ENCODE measurements at places on chromosomes 5 and 9.

DNA sequence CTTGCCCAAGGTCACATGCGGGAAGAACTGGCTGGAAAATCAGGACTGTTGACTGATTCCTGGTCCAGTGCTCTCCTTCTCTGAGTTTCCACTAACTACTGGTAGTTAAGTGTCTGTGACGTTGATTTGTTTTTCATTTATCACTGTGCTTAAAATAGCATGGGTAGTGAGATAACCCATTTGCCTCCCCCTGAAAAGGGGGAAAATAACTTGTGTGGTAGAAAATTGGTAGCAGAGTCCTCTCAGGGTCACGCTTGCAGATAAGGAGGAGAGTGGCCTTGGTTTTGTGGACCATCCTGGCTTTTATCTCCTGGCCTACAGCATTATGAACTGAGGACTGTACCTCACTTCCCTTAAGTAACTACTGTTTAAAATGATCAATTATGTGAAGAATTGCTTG is 10.9 kb downstream of the FUBP3 start:
- no peak for DNase-seq

DNA sequence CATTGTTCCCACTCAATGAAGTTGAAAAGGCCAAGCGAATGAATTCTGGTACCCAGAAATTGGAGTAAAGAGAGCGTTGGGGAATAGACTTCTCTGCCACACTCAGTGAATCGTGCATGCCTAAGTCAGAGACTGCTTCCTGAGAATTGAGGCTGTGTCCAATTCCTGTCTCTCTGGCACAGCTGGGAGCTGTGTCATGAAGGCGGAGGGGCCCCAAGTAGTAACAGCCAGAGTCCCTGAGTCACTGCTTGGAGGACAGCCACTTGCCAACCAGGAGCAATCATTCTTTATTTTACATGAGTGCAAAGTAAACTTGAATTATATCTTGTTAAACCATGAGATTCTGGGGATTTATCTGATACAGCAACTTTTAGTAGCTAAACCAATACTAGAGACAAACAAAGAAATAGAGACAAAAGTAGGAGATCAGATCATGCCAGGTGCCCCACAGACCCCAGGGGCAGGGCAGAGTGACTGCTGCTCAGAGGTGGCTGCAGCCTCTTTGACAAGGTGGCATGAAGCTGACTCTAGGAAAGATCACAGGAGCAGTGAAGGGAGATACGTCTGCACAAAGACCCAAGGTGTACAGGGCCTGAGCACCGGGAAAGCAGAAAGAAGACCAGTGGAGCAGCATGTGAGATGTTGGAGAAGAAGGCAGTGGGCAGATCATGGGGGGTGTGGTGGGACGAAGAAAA is 246.0 kb downstream of the GADD45G start:
- DNase-seq = no peak

DNA sequence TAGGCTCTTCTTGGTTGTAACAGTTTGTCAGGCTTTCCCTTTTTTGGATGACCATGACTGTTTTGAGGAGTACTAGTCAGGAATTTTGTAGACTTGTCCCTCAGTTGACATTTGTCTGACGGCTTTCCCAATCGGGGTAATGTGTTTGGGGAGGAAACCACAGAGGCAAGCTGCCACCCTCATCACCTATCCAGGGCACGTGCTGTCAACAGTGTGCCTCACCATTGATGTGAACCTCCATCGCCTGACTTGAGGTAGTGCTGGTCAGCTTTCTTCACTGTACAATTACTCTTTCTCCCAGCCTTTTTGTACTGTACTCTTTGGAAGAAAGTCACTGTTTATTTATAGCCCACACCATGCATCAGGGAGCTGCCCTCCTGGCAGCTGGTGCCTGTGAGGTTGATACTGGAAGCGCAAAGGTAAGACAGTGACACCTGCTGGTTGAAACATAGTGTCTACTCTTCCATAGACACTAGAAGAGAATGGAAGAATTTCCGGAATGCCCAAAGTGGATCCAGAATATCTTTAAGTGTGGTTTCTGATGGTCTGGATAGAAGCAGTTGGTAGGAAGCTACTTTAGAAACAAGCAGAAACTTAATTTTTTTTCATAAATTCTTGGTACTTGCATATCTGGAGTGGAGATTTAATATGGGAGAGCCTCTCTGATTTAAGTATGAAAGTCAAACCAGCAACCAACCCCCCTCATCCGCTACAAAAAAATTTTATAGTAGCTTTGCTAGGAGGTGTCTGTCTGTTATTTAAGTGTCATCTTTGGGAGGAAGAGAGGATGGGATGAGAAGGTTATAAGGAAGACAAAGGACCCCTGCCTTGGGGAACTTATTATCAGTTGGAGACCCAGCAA is 69.3 kb downstream of the SNX30 start:
- DNase-seq = no peak

DNA sequence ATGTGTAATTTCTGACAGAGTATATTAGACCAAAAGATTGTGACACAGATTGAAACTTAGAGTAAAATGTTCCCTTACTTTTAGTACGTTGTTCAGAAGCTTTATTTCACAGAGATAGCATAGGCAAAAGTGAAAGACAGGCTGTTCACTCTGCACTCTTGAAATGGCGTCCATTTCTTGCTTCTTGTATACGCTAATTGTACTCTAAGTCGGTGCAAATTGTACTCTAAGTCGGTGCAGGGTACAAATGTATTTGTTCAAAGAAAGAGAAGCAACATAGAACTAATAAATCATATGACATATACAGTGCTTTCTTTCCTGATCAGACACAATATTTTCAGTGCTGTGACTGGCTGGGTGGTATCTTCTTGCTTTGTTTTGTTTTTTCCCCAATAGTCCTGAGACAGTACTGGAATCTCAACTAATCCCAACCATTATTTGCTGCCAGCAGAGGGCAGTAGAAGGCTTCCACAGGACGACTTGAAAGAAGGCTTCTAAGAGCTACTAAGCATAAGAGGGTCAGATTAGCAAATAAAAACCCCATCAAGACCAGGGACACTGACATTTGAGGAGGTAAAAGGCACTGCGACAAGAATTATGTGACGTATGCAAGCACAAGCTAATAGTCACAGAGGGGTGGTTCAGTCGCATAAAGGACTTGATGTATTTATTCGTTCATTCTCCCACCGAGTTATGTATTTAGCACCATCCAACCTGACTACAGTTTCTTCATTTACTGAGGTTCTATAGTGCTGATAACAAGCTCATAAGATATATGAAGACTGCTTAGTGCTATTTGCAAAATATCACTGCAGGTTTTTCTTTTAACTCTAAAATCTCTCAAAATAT is 831.8 kb downstream of the TAF11L14 start:
- DNase-seq = no peak

DNA sequence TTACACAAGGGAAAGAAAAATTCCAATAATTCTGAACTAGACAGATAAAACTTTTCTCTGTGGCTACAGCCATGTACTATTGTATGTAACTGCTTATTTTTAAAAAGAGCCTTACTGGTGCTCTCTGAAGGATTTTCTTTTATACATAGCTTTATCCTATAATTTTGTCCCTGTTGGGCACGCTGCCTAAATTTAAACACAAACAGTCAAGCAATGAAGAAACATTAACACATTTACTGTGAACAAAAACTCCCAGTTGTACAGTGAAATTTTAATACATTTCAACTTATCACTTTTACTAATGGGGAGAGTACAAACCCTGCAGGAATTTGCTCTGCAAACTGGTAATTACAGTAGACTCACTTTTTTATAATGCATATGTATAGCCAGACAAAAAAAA is 273.3 kb downstream of the BNC2 start:
- no peak for DNase-seq

- DNase-seq = no peak
Observed at GRCh38 chr5:158099571-158100105, 240.7 kb upstream of the CLINT1 start.

DNA sequence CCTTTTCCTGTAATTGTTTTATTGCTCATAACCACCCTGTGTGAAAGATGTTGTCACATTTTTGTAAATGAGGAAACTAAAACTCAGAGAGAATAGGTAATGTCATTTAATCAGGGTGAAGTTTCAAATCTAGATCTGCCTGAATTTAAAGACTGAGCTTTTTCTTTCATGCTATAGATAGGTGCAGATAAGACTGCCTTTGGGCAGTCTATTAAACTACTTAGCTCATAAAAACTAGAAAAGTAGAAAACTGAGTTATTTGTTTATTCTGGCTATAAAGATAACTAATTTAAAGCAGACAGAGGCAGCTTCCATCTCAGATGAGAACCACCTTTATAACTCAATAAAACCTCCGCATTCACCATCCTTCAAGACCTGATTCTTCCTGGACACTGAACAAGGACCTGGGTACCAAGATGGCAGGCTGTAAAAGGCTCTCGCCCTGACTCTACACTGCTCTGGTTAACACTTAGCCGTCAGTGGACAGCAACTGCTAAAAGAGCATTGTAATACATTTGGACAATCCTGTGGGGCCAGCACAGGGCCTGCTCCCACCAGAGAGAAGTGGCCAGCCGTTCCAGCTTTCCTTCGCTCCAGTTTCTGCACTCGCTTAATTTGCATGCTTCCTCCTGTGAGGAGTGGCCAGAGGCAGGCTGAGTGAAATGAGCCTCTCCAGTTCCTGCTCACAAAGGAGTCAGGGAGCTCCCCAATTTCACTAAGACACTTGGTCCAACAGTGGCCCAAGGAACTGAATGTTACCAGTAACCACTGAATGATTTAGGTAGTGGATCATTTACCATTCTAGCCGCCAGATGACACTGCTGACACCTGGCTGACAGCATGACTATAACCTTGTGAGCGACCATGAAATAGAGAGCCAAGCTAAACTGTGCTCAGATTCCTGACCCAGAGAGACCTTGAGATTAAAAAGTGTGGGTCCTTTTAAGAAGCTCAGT is 566.4 kb downstream of the EFNA5 start:
- no peak for DNase-seq

DNA sequence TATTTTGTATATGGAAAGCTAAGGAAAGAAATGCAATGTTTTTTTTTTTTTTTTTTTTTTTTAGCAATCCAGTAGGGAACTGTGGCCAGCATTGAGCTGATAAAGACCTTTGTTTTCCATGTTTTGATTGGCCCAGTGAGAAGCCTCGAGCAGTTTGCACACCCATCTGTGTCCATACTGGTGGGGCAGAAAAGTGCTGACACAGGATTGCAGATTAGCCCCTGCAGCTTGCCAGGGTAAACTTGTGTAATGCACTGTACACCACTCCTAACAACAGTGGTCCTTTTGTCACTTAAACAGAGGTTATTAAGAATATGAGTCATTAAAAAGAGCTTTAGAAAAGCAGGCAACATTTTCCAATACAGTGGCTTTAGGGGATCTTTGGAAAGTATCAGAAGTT is 132.8 kb upstream of the CDKN2B start:
- no peak for DNase-seq

DNA sequence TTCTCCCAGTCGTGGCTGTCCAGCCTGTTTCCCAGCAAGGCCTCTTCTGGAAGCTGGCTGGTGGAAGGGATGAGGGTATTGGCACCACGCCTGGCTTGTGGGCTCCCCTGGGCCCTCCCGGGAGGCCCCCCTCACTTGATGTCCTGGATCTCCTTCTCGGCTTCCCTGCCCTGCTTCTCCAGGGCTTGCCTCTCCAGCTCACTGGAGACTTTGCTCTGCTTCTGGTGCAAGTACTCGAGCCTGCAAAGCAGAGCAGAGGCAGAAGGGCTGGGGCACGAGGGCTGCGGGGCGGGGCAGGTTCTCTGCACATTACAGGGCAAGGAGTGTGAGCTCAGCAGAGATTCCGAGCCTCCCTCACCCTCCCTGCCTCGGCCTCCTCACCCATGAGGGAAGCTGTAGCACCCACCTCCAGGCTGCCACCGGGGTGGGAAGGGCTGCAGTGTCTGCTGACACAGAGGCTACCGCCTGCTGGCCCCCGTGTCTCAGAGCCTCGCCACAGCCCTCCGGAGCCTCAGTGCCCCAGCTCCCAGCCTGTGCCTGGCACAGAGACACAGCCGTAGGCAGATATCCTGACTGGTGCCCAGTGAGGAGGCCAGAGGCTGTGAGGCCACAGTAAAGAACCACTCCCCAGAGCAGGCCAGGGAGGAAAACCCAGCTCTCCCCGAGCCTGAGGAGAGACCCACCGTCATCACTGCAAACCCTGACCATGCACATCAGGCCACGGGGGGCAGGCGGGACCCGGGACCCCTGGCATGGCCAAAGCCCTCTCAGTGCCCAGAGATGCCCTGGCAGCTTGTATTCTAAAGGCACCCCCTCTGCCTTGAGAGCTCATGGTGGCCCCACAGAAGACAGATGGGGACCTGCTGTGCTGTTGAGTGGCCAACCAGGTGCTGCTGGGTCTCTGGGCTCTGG is 7.2 kb downstream of the SNAPC4 start:
- no peak for DNase-seq

DNA sequence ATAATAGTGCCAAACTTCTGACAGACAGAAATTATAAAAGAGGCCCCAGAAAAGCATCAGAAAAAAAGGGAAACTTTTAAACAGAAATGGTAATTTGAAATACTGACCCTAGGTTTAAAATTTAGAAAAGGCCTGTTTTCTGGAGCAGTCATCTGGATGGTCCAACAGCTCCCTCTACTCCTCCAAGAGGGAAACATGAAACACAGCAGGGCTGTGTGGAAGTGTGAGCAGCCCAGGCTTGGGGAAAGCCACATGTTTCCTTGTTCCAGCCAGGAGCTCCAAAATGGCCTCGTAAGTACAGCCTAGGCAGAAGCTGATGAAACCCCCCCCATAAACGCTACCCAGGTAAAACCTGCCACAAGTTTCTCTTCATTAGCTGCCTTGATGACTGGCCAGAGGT is 499.3 kb upstream of the ADAMTS16 start:
- DNase-seq = no peak

DNA sequence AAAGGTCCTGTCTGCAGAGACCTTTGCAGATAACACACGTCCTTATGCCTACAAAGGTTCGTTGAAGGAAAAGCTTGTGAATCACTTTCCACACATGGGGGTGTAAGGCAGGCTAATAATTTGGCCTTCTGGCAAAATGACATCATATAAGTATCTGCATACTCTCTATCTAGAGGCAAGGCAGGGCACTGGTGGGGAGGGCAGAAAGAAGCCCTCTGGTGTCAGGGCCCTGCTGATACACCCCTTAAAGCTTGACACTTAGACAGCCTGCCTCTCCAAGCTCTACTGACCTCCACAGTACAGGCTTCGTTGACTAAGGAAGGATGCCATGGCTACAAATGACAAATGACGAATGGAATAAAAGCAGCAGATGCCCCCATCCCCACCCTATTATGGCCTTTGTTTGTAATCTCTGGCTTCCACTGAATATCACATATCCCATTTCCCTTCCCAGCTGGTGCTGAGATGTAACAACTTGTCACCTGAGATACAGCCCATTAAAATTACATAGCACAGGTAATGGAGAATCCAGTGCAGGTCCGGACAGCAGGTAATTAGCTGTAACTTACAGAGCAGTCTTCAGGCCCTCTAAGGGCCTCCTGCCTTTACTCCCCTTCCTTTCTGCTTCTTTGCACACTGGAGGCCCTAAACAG is 76.9 kb upstream of the IFNK start:
- no peak for DNase-seq

DNA sequence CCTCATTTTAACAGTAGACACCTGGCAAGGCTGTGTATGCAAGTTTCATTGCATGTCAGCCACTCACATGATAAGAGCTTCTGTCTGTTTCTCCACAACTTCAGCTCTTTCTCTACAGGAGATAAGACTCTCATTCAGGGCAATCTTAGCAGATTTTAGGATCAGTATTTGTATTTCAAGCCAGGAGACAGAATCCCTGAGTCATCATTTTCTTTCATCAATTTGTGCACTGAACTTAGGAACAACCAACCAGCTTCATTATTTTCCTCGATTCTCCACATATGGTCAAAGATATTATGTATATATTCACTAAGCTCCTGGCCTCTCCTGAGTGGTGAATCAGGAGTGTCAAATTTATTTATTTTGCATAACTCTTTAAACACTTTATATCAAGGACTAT is 181.8 kb upstream of the CCNH start:
- DNase-seq = no peak

Measured in effector CD4-positive, alpha-beta T cell (primary cell).